ENCODE measurements at places on chromosomes 6 and 20.

GRCh38 chr6:148324297-148324985, 18.2 kb upstream of the SASH1 start:
- DNase-seq = peak; percentile 21

- peak; percentile 84 for DNase-seq
These were observed 169.9 kb downstream of the QRSL1 start for GRCh38 chr6:106799031-106799894.

DNA sequence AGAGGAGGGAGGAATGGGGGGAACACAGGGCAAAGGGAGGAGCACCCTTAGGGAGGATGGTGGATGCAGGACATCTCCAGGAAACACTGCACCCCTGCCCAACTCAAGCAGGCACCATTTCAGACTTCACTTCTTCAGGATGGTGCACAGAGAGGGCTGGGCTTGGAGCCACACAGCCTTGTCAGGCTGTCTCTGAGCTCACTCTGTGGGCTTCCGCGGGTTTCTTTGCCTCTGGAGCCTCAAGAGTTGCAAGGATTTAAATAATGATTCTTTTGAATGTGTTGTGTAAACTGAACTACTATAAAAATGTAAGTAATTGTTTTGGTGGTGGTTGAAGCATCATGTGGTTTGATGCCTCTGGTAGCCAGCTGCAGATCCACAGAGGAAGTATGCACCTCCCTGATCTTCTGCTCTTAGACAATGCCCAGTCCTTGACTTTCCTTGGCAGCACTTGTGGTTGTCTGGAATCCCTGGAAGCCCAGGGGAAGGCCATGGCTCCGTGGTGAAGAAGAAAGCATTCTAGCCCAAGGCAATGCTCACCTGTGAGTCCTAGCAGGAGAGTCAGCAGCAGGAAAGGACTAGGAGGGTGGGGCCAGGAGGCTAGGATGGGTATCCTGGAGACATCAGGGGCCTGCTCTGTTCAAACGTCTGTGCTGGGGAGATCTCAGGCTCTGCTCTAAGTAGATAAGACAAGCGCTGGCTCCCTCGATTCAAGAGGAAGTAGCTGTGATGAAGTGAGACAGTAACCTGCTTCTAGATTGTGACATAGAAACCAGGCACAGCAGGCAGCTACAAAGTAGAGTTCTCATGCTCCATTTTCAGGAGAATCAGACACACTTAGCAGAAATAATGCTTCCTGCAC, 50.2 kb upstream of the SIRPG start:
- DNase-seq = no peak

- no peak for DNase-seq
These were observed 1.0 kb downstream of the MRPS26 start for GRCh38 chr20:3046677-3047462.

DNA sequence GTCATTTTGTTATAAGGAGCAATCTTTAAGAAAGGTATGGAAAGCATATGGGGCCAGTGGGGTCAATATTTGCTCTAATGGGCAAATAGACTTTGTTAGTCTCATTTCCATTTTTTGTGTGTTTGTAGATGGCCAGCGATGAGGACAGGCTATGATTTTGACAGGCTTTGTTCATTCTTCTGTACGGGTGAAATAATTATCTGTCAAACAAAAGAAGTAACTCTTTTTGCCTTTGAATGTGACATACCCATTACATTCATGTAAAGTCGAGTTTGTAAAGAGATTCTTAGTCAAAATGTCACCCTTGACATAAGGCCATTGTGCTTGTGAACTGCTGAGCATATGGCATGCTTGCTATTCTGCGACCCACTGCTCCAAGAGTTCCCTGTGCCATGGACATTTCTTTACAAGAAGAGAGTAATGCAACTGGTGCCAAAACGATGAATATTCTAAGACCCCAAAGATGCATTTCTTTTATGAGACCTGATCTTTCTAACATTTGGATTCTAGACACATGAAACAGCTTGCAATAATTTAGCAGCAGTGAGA, 38.2 kb upstream of the JAG1 start:
- DNase-seq = no peak

GRCh38 chr20:24851346-24852019, 97.6 kb upstream of the CST7 start:
- DNase-seq = no peak

GRCh38 chr20:44151621-44152416, 35.2 kb downstream of the JPH2 start:
- DNase-seq = no peak

- DNase-seq = no peak
These were observed 48.5 kb downstream of the FYN start for GRCh38 chr6:111824608-111825337.

DNA sequence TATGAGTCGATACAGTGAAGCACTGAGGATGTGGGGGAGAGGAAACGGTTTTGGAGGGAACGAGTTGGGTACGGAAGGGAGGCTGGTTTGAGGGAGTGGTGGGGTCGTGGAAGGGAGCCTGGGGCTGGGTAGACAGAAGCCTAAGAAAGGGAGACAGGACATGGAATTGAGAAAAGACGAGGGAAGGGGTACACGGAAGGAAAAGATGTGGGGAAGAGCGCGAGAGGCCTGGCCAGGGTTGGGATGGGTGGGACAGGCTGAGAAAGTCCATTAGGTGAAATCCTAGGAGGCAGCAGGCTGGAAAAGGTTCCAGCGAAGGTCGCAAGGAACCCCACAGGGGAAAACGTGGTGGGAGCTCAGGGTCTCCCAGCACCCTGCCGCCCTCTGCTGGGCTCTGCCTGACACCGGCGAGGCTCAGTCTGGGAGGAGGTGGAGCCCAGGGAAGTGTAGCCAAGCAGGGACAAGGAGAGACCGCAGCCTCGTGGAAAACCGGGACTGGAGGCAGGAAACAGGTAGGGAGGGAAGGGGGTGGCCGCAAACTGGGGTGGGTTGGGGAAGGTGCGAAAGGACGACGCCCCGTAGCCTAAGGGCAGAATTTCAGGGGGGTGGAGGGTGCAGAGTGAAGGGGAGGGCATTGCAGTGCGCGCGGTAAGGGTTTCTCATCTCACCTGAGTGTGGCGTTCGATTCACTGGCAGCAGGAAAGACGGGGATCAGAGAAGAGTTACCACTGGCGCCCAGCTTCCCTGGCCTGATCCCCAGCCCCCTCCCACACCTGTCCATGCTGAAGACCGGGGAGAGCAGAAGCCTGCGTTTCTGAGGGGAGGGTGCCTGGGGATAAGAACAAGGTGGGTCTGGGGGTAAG, 4.3 kb downstream of the GABBR1 start:
- peak; percentile 6 for DNase-seq

DNA sequence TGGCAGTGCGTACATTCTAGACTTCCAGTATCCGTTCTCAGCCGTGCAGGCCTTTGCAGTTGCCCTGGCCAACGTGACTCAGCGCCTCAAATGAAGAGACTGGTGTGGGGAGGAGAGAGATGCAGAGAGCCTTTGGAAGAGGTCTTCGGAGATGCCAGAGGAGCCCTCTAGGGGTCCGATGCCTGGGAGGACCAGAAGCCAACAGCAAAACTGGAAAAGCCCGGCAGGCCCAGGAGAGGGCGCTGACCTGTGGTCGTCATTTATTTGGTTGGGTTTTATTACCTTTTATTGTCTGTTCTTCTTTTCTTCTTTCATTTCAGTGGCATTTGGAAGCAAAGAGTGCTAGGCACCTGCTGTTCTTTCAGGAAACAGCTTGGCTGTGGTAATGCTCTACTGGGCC, 53.3 kb upstream of the TMEM181 start:
- no peak for DNase-seq

- DNase-seq = no peak
These were observed 184.3 kb downstream of the SOX4 start for GRCh38 chr6:21777846-21778245.

GRCh38 chr6:119035459-119035858, 43.0 kb downstream of the FAM184A start:
- no peak for DNase-seq
